SK-N-MC (cell line): ENCODE measurements at places on chromosomes 4 and X.

GRCh38 chr4:153705743-153706468, 21.8 kb downstream of the TLR2 start:
- no peak for DNase-seq

GRCh38 chr4:85913931-85914694, 439.2 kb downstream of the ARHGAP24 start:
- no peak for DNase-seq

- DNase-seq = no peak
Observed at GRCh38 chr4:41873380-41874295, 61.6 kb upstream of the TMEM33 start.

- DNase-seq = no peak
Observed at GRCh38 chrX:3443184-3443583, 96.7 kb upstream of the MXRA5 start.

DNA sequence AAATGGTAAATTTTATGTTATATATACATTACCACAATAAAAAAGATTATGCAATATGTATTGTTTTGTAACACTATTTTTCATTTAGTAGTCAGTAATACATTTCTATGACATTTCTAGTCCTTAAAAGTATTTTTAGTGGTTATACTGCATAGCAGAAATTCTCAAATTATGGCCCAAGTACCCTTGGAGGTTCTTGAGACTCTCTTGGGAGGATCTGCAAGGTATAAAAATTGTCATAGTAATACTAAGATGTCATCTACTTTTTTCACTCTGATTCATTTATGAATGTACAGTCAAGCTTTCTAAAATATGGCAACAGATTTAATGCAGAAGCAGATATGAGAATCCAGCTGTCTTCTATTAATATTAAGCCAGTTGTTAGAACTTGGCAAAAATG, 138.6 kb upstream of the NAP1L5 start:
- no peak for DNase-seq

- peak; percentile 75 for DNase-seq
Observed at GRCh38 chrX:115259238-115259875, 25.5 kb upstream of the LRCH2 start.

GRCh38 chrX:78522601-78523000, 136.5 kb downstream of the RTL3 start:
- no peak for DNase-seq

DNA sequence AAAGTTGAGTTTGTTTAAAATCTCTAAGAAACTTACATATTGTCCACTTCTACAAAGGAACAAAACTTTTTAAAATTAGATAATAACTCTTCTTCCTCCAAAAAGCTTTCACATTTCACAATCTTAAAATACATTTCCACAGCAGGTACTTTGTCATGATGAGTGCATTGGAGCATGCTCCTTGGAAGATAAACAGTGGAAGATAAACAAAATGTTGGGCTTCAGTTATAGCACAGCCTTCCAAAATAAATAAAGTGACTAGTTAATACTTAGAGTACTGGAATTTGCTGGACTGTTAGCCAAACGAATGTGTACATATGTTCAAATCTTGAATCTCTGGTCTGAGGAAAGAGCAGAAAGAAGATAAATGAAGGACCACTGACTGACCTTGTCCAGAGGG, 54.9 kb upstream of the PDE5A start:
- no peak for DNase-seq

DNA sequence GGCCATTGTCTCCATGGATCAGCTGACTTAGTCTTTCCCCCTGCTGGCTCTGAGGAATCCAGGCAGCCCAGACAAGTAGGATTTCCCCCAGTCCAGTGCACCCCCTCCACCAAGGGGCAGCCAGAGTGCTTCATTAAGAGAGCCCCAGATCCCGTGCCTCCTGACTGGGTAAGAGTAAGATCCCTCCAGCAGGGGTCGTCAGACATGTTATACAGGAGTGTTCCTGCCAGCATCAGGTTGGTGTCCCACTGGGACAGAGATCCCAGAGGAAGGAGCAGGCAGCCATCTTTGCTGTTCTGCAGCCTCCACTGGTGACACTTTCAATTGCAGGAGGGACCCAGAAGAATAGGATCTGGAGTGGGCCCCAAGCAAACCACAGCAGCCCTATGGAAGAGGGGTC, 29.0 kb upstream of the INPP4B start:
- no peak for DNase-seq
